ENCODE measurements at places on chromosomes 2 and 18.

DNA sequence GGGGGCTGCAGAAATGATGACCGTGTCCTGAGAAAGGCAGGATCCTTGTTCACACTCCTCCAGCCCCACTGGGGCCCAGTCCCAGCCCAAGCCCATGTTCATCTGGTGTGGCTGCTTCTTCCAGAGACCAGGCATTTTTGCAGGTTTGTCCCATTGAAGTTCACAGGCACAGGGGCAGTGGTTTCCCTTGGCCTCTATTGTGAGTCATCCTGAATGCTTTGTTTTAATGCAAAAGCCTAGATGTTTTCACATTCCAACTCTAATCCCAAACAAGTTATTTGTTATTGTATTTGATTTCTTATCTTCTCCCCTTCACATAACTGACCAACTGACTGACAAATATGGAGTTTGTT is 426.4 kb upstream of the ID2 start:
- no peak for DNase-seq

DNA sequence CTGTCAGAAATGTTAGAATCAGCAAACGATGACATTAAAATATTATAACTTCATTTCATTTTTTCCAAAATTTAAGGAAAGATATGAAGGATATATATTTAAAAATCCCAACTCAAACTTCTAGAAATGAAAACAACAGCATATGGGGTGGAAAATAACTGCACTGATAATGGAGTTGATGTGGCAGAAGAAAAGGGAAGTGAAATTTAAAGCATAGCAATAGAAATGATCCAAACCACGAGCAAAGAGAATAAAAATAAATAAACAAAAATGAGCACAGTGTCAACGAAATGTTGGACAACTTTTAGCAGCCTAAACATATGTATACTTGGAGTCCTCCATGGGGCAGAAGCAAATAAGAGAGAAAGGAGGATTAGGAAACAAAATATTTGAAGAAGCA is 280.2 kb downstream of the KCNJ3 start:
- no peak for DNase-seq

GRCh38 chr18:69691008-69691760 is 256.5 kb downstream of the CD226 start:
- no peak for DNase-seq

DNA sequence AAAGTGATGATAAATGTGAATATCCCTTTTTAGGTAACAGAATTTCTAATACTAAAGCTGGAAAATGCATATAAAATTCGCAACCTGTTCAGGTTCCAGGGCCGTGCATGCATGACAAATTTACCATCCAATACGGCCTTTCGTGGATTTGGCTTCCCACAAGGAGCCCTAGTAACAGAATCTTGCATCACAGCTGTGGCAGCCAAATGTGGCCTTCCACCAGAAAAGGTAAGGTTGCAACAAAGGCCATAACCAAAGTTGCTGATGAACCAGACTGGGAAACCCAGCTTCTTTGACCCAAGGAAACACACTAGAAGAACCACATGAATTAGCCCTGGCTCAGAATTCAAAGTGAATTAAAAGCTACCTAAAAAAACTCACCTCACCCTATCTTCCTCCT is 49.6 kb upstream of the BZW1 start:
- no peak for DNase-seq

DNA sequence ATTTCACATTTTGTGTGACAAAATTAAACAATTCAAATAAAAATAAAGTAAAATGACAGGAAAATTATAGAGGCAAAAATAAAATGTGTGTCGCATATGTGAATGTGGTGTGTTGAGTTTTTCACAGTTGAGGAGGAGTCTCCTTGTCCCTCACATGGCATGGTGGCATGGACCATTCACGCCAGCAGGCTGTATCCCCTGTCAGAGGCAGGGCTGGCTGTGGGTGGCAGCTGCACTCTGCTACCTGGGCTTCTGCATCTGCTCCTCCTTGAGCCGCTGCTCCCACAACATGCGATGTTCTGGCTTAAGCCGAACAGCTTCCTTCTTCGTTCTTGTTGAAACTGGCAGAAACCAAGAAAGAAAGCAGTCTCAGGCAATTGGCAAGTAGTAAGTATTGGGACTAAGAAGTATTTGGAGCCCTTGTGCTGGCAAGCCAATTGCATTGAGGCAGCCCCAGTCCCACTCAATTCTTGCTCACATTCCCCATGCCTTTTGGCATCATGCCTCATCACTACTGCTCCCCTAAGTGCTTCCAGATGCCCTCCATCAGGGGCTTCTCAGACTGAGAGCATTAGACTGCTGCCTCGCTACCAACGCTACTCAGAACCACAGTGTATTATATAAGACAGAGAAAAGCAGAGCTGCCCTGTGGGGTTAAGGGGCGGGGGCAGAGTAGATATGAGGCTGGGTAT is 177.9 kb upstream of the NABP1 start:
- no peak for DNase-seq

DNA sequence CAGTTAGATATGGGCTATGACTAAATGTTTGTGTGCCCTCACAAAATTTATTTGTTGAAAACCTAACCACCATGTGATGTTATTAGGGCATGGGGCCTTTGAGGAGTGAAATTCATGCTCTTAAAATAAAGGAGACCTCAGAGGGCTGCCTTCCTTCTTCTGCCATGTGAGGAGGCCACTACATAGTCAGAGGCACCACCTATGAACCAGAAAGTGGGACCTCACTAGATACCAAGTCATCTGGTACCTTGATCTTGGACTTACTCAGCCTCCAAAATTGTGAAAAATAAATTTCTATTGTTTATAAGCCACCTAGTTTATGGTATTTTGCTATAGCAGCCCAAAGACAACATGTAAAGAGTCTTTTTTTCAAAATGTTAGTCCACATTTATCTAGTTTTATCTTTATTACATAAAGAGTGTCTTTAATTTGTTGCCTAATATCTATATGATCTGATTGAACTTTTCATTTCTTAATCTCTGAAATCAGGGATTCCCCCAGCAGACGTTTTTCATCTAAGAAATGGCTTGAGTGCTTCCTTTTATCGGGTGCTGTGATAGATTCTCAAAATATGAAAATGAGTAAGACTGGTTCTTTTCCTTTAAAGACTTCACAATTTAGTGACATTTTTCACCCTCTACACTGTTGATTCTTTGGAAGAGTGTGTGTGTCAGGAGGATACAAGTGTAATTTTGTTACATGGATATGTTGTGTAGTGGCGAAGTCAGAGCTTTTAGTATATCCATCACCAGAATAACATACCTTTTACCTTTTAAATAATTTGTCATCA is 34.2 kb downstream of the PMS1 start:
- DNase-seq: no peak

DNA sequence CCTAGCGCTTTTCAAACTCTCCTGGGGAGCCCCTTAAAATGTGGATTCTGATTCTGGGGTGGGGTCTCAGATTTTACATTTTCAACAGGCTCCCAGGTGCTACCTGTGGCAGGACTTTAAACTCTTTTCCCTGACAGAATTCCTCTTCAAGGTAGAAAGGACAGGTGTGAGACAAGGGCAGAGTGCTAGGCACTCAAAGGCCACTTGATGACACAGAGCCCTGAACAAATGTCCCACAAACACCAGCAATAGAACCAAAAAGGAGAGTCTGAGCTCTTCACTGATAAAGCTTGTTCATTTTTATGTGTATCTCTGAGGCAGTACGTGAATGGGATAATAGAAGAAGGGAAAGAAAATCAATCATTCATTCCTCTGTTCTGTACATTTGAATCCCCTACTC is 77.7 kb upstream of the PELI1 start:
- no peak for DNase-seq

DNA sequence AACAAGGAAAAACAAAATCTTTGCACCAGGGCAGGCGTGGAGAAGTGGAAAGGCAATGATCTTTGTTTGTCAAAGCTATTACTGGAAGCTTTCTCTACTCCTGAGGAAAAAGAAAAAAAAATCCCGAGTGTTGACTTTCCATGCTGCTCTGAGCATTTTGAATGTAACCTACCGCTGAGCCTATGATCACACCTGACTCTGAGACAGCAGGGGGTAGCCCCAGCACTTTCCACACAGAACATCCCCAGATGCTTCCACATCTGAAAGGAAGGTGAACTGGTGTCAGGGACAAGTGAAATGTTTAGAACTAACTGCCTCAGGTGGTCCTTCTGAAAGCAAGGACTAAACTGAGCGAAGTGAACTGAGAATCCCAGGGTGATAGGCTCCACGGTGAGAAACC is 1315.1 kb upstream of the DDX18 start:
- DNase-seq: no peak

DNA sequence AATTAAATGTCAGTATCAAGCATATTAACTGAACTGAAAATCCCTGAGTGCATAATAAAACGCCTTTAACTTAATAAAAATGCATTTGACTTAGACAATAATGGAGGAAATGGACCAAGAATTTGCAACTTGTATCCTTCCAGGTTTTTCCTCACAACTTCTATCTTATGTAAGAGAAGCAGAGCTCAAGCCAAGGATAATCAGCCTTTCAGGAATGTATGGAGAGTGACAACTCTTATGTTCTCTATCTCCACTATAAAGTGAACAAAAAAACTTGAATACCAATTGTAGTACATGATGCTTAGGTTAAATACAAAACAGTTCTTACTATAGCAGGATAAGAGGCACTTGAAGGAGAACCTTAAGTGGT is 64.8 kb upstream of the CYP26B1 start:
- DNase-seq: no peak

GRCh38 chr2:64086347-64087082 is 57.7 kb downstream of the PELI1 start:
- no peak for DNase-seq

- DNase-seq: no peak
These were observed 326.2 kb downstream of the PDE11A start for GRCh38 chr2:177746358-177746757.

DNA sequence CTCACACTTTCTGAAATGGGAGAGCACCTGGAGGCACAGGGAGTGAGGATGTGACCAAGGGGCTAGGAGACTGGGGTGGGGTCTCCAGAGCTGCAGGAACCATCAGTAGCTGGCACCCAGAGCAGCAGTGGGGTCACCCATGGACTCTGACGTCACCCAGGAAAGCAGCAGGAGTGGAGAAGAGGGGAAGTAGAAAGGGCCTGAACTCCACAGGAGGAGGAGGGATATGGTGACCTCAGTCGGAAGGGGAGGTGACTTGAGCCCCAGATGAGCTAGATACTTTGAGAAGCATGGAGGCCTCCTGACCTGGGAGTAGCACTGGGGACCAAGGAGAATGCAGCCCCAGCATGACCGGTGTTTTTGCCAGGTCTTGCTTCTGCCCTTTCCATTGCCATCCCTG is 8.8 kb downstream of the NMUR1 start:
- no peak for DNase-seq

DNA sequence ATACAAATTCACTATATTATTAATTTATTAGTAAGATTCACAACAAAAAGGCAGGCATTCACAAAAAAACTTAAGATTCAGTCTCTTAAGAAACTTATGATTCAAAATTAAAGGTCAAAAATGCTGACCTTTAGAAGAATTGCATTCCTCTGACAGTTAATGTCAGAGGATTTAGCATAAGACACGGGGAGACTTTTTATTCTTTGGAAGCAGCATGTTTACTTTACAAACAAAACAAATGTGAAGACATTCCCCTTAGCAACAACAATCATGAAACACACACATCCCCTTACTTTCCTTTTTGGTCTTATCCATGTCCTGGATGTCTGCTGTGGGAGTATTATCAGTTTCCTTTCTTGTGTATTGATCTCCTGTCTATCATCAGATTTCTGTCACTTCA is 117.1 kb downstream of the RAD51AP2 start:
- DNase-seq: no peak

GRCh38 chr2:65919550-65920188 is 487.3 kb upstream of the SPRED2 start:
- DNase-seq: no peak

DNA sequence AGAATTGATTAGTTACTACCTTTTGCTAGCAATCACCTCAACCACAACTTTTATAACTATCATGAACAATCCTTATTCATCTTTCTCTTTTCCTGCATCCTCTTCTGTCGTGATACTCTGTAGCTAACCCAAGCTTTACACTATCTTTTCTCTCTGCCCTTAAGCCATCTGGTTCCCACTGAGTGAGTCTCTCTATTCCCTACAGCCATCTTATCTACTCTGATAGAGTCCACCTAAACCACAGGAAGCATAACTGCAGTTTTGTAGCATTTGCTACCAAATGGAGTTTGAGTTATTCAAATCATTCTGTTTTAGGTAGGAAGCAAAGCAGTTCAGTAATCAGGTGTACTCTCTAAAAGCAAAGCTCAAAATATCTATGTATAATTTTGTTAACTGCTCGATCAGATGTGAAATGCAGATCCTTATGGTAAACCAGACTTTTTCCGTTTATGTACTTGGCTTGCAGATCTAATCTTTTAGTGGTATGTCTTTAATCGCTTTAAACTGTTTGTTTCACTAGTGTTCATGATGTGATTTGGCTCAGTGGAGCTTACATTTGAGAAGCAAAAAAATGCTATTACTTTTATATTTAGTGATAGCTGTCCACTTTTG is 91.0 kb downstream of the CSRNP3 start:
- DNase-seq: no peak

- DNase-seq: peak; percentile 2
These were observed 79.8 kb upstream of the CCDC141 start for GRCh38 chr2:179129574-179130238.

GRCh38 chr2:191382801-191383200 is 137.6 kb downstream of the MYO1B start:
- DNase-seq: peak; percentile 24

GRCh38 chr2:172066394-172066886 is 18.9 kb upstream of the DLX1 start:
- no peak for DNase-seq

DNA sequence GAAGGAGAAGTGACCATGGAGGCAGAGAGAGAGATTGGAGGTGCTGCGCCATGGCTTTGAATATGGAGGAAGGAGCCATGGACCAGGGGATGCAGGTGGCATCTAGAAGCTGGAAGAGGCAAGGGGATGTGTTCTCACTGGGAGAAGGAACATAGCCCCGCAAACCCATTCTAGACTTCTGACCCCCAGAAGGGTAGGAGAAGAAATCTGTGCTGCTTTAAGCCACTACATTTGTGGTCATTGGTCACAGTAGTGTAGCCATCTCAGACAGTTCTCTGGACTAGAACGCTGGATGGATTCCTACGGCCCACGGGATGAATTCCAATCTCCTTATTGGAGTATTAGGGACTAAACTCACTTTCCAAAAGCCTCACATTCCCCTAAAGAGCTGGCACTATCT is 67.8 kb downstream of the PTGR3 start:
- DNase-seq: no peak

- DNase-seq: no peak
These were observed 42.2 kb downstream of the PHLPP1 start for GRCh38 chr18:62757399-62758010.

DNA sequence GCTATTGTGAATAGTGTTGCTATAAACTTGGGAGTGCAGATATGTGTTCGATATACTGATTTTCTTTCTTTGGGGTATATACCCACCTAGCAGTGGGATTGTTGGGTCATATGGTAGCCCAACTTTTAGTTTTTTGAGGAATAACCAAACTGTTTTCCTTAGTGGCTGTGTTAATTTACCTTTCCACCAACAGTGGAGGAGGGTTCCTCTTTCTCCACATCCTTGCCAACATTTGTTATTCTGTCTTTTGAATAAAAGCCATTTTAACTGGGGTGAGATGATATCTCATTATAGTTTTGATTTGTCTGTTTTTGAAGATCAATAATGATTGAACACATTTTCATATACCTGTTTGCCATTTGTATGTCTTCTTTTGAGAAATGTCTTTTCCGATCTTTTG is 282.0 kb upstream of the SESTD1 start:
- DNase-seq: no peak

Measured in T47D (cell line).